ENCODE measurements at places on chromosomes 16 and 17.

- DNase-seq, result no peak
These were observed 8.7 kb downstream of the DEF8 start for GRCh38 chr16:89957216-89957785.

- DNase-seq, result no peak
These were observed 2.0 kb downstream of the NPTX1 start for GRCh38 chr17:80474231-80474960.

GRCh38 chr17:71649941-71650350 lies 470.9 kb upstream of the SOX9 start:
- no peak for DNase-seq

- no peak for DNase-seq
These were observed 7.6 kb downstream of the HDAC5 start for GRCh38 chr17:44115585-44116415.

DNA sequence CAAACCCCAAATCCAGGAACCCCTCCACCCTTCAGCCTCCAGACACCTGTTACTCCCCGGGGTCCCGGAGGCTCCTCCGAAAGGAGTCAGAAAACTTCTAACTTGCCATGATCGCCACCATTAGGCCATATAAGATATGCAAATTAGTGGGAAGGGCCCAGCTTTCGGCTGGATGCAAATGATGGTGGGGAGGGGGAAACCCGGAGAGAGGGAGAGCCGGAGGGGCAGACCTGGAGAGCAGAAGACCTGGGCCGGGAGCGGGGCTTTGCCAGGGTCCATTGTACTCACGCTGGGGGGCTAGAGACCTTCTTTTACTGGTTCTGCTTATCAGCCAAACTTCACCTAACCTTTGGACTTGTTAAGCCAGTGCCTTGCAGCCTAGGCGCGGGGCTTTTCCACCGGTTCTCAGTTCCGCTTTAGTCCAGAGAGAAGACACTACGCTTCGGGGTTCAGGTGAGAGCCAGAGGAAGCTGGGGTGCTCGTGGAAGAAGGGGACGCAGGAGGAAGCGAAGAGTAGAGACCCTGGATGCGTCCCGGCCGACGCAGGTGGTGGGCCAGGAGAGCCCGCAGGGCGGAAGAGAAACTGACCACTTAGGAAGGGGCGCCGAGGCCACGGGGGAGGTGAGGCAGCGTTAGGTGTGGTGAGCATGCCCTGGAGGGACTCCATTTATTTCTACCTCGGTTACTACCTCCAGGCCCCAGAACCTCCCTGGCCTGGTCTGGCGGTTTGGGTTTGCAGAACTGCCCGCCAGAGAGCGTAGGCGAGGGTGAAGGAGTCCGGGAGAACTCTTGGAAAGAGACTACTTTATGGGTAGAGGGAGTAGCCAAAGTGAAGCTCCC lies at the start of gene HNF1B:
HNF1B (minus strand) TSS at position 99 of the 840 bp plus-strand sequence. CDS start 175 bp downstream, outside the sequence.
- DNase-seq, result no peak

DNA sequence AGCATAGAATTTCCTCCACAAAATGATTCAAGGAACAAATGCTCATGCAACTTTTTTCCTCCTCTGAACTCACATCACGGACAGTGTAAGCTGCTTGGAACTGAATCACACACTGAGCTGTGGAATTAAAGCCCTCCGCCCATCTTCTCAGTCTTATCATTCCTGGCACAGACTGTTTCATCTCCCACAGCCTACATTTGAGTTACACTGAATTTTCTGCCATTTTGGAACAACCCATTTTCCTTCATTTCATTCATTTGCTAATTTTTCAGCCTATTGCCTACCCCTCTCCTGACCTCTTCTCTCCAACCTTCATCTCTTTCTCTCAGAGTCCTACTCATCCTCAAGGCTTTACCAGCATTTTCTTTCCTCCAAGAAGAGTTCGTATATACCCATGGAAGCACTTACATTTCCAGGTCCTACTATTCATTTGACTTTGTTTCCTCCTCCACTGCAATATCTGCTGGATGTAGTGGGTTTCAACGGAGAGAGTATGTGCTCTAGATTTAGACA lies 39.1 kb upstream of the TOM1L1 start:
- no peak for DNase-seq

GRCh38 chr17:35731239-35731916 lies at the start of gene RASL10B:
Gene RASL10B, plus strand, starts transcription at chr17:35731639. Its CDS starts 3,546 bp downstream, at chr17:35735185.
- DNase-seq, result peak; percentile 93

DNA sequence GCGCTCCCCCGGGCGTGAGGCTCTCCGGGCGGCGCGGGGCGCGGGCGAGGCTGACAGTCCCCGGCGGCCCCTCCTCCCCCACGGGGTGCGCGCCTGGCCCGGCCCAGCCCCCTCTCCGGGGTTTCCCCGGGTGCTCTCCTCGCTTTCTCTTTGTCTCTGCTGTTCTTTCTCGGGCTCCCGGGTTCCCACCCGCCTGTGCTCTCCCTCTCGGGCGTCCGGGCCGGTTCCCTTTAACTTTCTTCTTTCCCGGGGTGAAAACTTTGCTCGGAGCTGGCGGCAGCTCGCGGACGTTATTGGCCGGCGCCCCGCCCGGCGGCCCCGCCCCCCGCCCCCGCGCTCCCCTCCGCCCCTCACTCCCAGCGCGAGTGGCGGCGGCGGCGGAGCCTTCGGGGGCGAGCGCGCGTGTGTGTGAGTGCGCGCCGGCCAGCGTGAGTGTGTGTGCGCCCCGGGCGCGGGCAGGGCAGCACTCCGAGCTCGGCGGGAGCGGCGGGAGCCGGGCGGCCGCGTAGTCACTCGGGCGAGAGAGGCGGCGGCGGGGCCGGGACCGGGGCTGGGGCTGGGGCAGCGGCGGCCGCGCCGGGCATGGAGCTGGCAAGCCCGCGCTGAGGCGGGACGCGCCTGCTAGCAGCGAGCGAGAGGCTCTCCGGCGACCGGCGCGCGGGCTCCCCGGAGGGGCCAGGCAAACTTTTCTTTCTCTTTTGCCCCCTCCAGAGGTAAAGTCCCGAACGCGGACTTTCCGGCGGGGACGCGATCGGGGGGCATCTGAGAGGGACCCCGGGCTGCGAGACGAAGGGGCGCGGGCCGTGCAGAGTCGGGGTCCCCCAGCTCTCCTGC lies at the start of gene NTN1:
NTN1 (plus strand) TSS at position 353 of the 834 bp plus-strand sequence. CDS start 864 bp downstream, outside the sequence.
- DNase-seq, result no peak

- peak; percentile 37 for DNase-seq
These were observed 35.8 kb upstream of the BCAS3 start for GRCh38 chr17:60641810-60642220.

DNA sequence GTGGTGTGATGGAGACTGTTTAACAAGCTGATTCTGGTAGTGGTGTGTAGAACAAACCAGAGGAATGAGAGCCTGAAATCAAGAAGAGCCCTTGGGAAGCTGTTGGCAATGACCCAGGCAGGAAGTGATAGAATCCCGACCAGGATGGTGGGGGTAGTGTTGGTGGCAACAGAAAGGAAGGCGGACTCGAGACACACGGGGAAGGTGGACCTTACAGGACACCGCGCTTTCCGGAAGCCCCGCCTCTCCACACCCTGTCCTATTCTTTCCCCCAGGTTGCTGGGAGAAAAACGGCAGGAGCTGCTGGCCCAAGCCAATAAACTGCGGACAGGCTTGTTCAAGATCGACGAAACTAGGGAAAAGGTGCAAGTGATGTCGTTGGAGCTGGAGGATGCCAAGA lies 30.0 kb upstream of the KDM6B start:
- no peak for DNase-seq

- no peak for DNase-seq
These were observed 141.8 kb downstream of the GRIN2A start for GRCh38 chr16:10040136-10041080.

- DNase-seq, result no peak
These were observed 544 bp upstream of the EVI2A start for GRCh38 chr17:31321966-31322365.

- DNase-seq, result no peak
These were observed 504 bp upstream of the COPRS start for GRCh38 chr17:31859487-31860008.

GRCh38 chr17:39791111-39791992 lies 53.6 kb downstream of the GRB7 start:
- DNase-seq, result no peak

DNA sequence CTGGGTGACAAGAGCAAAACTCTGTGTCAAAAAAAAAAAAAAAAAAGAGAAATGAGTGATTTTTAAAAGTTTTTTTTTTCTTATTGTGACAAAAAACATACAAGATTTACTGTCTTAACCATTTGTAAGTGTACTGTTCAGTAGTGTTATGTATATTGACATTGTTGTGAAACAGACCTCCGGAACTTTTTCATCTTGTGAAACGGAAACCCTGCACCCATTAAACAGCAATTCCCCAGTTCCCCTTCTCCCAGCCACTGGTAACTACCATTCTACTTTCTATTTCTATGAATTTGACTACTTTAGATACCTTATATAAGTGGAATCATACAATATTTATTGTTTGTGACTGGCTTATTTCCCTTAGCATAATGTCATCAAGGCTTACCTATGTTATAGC lies 18.7 kb downstream of the DUS2 start:
- DNase-seq, result no peak

- DNase-seq, result no peak
These were observed 188.7 kb upstream of the TNRC6C start for GRCh38 chr17:77769762-77770161.

- no peak for DNase-seq
These were observed 82.8 kb downstream of the WDR59 start for GRCh38 chr16:74902161-74902560.

Measured in D721Med (cell line).